ENCODE measurements at places on chromosomes 3 and 15. TPM values are rescaled to one million over a fixed set of nuclear protein-coding genes. Genes with fewer than 3 reads are reported as not detected.

- DNase-seq: no peak
Measured at GRCh38 chr3:133963657-133964396, 65.9 kb downstream of the SLCO2A1 start.

- no peak for DNase-seq
Measured at GRCh38 chr3:79461129-79461792, 306.5 kb downstream of the ROBO1 start.

Gene NCKIPSD
- 18.8 TPM for polyA plus RNA-seq

Gene TRAT1
- polyA plus RNA-seq: not detected

Gene SOX14
- polyA plus RNA-seq: not detected

Gene CCR1
- polyA plus RNA-seq: 1.7 TPM

Data from right renal cortex interstitium (tissue), 3 donors.